ENCODE measurements at places on chromosomes 5 and 9. TPM values are rescaled to one million over a fixed set of nuclear protein-coding genes. Genes with fewer than 3 reads are reported as not detected.
A peak's percentile ranks its signal among the peaks of the same experiment; 100 is the strongest.

GRCh38 chr5:15914638-15915037 lies 265.0 kb downstream of the MARCHF11 start:
- no peak for DNase-seq

- no peak for DNase-seq
Observed at GRCh38 chr5:135830876-135831275, 3.6 kb upstream of the SLC25A48 start.

GRCh38 chr5:36531401-36531800 lies 75.0 kb upstream of the SLC1A3 start:
- no peak for DNase-seq

- DNase-seq, result no peak
Observed at GRCh38 chr9:81682797-81683196, 6.5 kb downstream of the TLE1 start.

DNA sequence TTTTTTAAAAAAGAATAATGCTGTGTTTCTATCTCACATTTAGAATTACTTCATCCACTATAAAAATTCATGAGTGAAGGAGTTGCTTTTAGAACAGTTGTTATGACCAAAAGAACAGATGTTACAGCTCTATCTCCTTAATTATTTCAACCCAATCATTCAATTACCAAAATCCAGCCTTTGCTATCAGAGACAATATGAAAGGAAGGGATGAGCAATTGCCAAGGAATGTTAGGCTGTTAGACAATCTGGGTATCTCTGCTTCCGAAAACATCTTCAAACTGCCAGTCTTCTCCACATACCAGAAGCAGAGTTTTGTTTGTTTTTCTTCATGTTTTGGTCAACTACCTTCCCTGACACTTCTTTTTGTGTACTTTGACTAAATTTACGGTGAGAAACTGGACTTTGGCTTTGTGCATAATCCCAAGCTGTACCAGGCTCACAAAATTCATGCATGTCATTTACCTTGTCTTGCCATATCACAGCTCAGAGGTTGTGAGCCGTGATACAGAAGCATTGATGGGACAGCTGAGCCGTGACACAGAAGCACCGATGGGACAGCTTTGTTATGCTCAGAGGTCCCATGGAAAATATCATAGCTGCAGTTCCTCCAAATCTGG lies 405.5 kb downstream of the KIF4B start:
- DNase-seq, result no peak

GRCh38 chr5:390623-391491 lies 52.1 kb upstream of the EXOC3 start:
- no peak for DNase-seq

GRCh38 chr5:7629561-7629960 lies 221.4 kb downstream of the CFAP90 start:
- no peak for DNase-seq

DNA sequence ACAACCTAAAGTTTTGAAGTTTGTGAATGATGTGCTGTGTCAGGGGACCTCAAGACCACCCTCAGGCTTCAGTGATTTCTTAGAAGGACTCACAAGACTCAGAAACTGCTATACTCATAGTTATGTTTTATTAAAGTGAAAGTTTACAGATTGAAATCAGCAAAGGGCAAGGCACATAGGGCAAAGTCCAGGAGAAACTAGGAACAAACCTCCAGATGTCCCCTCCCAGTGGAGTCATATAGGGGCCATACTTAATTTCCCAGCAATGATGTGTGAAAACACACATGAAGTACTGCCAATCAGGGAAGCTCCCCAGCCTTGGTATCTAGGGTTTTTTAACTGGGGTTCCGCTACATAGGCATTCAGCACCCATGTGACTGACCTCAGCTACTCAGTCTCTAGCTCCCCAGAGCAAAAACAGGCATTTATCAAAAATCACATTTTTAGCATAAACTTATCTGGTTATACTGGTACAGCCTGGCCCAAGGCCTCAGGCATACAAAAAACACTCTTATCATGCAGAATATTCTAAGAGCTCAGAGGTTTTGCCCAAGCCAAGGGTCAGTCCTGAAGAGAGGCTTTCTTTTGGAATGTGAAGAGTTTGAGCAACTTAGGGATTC lies 74.7 kb upstream of the ANKRD55 start:
- no peak for DNase-seq

DNA sequence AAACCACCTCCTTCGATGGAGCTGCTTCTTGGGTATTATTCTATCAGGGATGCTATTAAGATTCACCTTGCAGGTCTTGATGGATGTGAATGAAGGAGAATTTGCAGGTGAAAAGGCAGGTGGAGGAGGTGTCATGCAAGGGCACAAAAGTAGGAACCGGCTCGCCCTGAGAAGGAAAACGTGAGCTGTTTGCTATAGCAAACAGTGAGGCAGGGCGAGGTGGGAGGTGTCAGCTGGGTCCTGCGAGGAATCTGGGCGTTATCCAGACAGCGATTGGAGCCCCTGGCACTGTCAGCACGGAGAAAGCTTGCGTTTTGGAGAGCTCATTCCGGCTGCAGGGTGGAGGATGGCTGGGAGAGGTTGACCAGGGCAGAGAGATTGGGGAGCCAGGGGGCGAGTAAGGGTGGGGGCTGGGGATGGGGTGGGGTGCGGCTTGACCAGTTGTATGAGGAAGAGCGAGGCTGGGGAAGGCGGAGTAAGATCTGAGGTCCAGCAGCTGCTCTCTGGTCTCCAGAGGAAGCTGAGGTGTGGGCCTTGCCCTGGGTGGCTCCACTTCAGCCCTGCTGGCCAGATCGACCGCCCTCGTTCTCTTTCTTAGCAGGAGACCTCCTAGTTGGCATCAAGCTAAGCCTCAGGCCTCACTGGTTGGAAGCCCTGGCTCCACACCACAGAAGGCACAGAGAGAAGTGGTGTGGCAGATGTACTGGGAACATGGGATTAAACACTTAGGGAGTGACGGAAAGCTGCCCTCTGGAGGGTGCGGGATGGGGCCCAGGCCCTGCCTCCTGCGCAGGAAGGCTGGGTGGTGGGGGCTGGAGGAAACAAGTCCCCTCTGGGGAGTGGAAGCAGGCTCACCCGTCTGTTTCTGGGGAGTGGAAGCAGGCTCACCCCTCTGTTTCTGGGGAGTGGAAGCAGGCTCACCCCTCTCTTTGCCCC lies 54.7 kb upstream of the NEURL1B start:
- DNase-seq, result no peak

GRCh38 chr9:26053954-26054353 lies 375.7 kb upstream of the TUSC1 start:
- no peak for DNase-seq

DNA sequence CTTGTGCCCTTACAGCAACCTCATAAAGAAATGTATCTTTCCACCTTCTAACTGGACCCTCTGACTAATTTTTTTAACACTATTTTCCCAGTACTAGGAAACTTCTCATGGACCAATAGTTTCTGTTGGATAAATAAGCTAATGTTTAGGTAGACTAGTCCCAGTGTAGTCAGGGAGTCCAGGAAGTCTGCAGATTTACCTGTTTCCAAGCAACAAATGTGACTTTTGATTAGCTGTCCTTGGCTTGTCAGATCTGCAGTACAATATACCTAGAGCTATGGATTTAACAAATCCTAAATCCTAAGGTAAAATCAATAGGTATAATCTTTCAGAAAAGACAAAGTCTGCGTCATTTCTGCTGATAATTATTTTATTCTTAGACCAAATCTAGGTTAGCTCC lies 55.7 kb downstream of the FAM174A start:
- DNase-seq, result no peak

- no peak for DNase-seq
Observed at GRCh38 chr9:32590898-32591297, 17.9 kb upstream of the NDUFB6 start.

GRCh38 chr9:128702445-128702948 lies at the start of gene PKN3:
Gene PKN3, plus strand, starts transcription at chr9:128702503. Its CDS starts 413 bp downstream, at chr9:128702916.
- peak; percentile 81 for DNase-seq

- DNase-seq, result no peak
Observed at GRCh38 chr9:7967093-7967827, 167.7 kb upstream of the DMAC1 start.

DNA sequence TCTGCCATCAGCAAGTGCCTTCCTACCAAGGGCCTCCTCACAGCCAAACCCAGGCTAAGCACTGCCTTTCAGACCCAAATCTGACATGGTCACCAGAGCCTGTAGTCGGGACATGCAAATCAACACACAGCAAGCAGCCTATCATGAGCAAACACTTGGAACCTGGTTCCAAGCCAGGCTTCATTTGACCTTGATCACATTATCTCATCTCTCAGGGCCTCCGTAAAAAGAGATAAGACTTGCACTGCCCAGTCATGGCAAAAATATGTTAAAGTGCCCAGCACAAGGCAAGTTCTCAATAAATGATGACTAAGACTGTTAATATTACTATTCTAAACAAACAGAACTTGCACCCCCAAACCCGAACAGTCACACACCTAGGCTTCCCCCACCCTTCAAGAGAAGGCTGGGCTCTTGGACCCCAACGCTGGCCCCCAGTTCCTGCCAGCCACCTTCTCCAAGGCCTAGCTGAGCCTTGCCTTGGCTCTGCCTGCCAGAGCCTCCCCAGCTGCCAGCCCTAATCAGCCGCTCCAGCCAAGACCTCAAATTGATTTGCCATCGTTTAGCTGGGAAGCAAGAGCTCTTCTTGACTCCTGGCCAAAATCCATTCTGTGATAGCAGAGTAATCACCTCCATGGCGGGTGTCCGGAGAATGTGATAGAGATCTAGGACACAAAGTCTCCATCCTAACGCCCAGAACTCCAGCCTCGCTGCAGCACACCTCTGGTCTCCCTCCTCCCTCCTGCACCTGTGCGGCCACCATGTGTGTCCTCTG lies 18.7 kb downstream of the CPLX2 start:
- no peak for DNase-seq

DNA sequence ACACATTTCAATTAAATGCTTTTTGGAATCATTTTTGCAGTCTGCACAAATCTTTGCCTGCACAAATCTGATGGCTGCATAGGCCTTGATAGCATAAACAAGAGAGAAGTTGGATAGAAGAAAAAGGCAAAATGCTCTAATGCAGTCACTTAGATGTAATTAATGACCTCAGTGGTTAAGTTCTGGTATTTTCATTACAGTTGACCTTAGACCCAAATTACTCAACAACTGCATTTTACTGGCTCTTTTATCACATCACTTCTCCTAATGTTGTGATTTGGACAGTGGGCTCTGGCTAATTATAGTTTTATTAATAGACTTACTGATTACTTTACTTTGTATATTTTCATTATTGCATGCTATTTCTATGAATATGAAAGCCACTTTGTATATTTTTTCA lies 34.3 kb downstream of the NTRK2 start:
- no peak for DNase-seq

DNA sequence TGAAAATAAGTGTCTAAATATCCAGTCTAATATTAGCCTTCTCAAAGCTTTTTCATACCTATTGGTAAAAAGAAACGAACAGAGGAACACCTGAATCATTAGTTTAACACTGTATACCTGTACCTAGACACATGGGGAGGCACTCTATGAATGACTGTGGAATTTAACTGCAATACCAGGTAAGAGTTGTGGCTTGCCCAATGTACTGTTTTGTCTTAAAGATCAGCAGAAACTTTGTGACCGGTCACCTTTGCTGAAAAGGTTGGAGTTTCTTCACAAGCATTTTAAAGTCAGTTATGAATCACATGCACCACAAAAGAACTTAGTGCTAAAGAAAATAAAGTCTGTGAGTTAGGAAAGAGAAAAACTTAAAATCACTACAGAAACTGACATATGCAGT lies 2.4 kb downstream of the PGGT1B start:
- no peak for DNase-seq

DNA sequence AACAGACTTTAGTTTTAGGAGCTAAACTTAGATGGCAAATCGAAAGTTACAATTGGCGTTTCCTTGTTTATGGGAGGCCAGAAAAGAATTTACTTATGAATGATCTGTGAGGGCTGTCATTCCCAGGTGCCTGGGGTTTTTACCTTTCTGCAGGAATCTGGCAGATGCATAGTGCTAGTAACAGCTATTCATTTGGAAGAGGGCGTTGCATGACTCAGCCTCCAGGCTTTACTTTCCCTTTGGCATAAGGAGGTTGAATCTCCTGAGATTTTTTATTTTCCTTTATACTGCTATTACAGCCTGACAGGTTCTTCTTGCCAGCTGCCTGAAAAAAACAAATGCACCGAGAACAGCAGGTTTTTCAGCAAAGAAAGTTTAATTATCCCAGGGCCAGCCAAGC lies 30.0 kb downstream of the CARD6 start:
- no peak for DNase-seq

DNA sequence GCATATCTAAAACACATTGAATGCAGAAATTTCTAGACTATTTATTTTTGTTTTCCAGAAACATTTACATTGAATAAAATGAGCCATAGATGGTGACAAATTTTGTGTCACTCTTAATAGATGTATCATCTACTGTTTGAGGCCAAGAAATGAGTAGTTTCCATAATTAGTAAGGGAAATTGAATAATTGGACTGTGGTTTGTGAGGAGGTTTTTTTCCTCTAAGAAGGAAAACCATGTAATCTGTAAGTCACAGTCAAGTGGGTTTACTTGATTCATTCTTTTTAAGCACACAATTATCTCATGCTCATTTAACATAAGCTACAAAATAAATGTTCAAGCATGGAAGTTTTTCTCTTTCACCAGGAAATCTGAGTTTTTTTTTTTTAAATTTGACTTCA lies 876.4 kb downstream of the NR2F1-AS1 start:
- no peak for DNase-seq

GRCh38 chr9:133125941-133126696 lies 5.1 kb upstream of the RALGDS start:
- no peak for DNase-seq

GRCh38 chr5:135467871-135468485 lies 15.8 kb upstream of the TIFAB start:
- no peak for DNase-seq

Gene CCDC171
- total RNA-seq, result 2.3 TPM

Gene JAKMIP2
- 1.8 TPM for total RNA-seq

Gene CLTA
- total RNA-seq, result 185 TPM

Gene IFNE
- total RNA-seq, result 0.15 TPM

Gene PCDHGA10
- 0.20 TPM for total RNA-seq

Gene HMMR
- 43.8 TPM for total RNA-seq

Gene IL33
- total RNA-seq, result not detected

Data from CD8-positive, alpha-beta memory T cell (primary cell).